ENCODE measurements at places on chromosomes 16 and 17. TPM values are rescaled to one million over a fixed set of nuclear protein-coding genes. Genes with fewer than 3 reads are reported as not detected.

DNA sequence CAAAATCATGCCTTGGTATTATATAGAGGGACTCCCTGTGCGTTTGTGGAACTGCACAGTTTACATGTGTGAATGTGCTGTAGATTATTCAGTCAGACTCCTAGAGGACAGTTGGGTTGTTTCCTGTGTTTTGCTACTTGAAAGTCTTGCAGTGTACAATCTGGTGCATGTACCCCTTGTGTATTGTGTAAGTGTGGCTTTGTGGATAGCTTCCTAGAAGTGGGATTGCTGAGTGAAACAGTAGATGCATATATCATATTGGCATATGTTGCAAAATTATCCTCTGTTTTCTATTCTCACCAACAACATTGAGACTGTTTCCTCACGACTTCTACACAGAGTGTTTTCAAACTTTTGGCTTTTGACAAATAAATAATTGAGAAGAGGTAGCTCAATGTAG, 263.7 kb downstream of the MAP2K6 start:
- H3K4me3 ChIP-seq: no peak overlapping the region
- DNase-seq: no peak
- no peaks in the 10 kb centered on the region for H3K27me3 ChIP-seq

The MARCHF10 gene
- not detected for total RNA-seq

The GLG1 gene
- 150 TPM for total RNA-seq

GRCh38 chr17:5561736-5562571, 22.4 kb downstream of the NLRP1 start:
- no peak for DNase-seq
- H3K4me1 ChIP-seq: peaks cover 5% of the 10 kb centered on the region
- H3K36me3 ChIP-seq: peaks cover 33% of the 10 kb centered on the region

GRCh38 chr17:65627891-65628643, 66.6 kb upstream of the AXIN2 start:
- H3K27ac ChIP-seq: no peak overlapping the region
- no peaks in the 10 kb centered on the region for H3K27me3 ChIP-seq
- no peaks in the 10 kb centered on the region for H3K36me3 ChIP-seq
- H3K4me3 ChIP-seq: no peak overlapping the region
- no peaks in the 10 kb centered on the region for H3K4me1 ChIP-seq

DNA sequence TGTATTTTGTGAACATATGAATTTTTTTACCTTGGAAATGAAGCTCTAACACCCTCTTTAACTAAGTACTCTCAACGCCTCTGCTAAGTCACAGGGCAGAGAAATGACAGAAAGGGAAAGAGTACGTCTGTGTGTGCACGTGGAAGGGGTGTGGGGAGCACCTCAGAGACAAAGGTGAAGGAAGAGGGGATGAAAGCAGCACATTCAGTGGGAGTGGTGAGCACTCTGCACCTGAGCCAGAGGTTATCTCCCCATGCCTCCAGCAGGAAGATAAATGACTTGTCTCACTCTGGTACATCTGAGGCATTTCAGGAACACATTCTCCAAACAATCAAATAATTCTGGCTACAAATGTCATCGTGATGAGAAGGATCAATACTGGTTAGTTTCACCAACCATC, 15.0 kb downstream of the GNA13 start:
- H3K27me3 ChIP-seq: no peaks in the 10 kb centered on the region
- DNase-seq: no peak
- H3K4me1 ChIP-seq: no peaks in the 10 kb centered on the region

- H3K36me3 ChIP-seq: no peaks in the 10 kb centered on the region
- no peak overlapping the region for H3K4me3 ChIP-seq
- peak; percentile 70 for DNase-seq
- peaks cover 10% of the 10 kb centered on the region for H3K4me1 ChIP-seq
- H3K27me3 ChIP-seq: no peaks in the 10 kb centered on the region
- peak overlapping the region; percentile 23 for H3K27ac ChIP-seq
Observed at GRCh38 chr17:65604070-65604469, 42.6 kb upstream of the AXIN2 start.

The CAPNS2 gene
- 3.2 TPM for total RNA-seq

- no peaks in the 10 kb centered on the region for H3K36me3 ChIP-seq
- no peak overlapping the region for H3K4me3 ChIP-seq
- no peaks in the 10 kb centered on the region for H3K4me1 ChIP-seq
- H3K27me3 ChIP-seq: no peaks in the 10 kb centered on the region
- H3K27ac ChIP-seq: no peak overlapping the region
Observed at GRCh38 chr16:66984892-66985311, 3.5 kb upstream of the CES4A start.

The PHOSPHO1 gene
- total RNA-seq: not detected

DNA sequence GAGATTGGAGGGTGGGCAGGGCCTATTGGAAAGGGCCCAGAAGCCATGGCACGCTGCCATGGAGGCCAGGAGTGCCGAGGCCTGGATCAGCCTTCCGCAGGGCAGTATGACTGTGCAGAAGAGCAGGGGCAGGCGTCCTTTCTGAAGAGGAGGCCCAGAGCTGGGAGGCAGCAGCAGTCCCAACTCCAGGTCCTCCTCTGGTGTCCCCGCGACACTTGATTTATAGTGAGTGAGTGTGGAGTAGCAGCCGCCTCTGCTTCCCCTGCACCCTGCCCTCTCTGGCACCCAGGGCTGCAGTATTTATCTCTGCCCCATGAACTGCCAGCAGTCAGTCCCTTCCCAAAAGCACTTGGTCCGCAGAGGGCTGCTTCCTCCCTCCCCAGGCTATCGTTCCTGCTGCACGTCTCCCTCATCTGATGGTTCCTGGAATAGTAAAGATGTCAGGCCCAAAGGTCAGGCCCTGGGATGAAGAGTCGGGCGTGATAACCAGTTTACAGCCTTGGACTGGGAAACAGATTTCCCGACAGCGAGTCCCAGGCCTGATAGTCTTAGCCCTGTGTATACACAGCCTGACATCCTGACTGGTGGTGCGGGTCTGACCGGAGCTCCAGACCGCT, 32.9 kb downstream of the PGS1 start:
- H3K27ac ChIP-seq: no peak overlapping the region
- H3K36me3 ChIP-seq: peaks cover 19% of the 10 kb centered on the region
- H3K4me1 ChIP-seq: peaks cover 25% of the 10 kb centered on the region
- H3K4me3 ChIP-seq: no peak overlapping the region
- no peaks in the 10 kb centered on the region for H3K27me3 ChIP-seq

The DHX58 gene
- 6.4 TPM for total RNA-seq

DNA sequence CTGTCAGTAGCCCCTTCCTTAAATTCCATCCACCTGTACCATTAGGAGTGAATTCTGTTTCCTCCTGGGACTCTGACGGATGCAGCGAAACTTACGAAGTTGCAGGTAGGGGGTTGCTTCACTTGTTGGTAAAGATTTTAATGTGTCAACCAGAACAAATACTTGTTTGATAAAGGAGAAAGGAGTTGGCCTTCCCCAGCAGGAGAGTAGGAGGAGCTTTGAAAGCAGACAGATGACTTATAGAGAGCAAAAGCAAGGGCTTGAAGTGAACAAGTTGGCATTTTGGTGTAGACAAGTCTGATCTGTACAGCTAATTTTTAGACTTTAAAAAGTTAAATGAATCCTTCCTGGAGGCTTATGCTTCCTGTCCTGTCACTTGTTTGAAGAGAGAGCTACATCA, 38.1 kb upstream of the PMFBP1 start:
- H3K27ac ChIP-seq: no peak overlapping the region
- peaks cover 2% of the 10 kb centered on the region for H3K27me3 ChIP-seq
- H3K4me1 ChIP-seq: no peaks in the 10 kb centered on the region

The MT1X gene
- 19.2 TPM for total RNA-seq

DNA sequence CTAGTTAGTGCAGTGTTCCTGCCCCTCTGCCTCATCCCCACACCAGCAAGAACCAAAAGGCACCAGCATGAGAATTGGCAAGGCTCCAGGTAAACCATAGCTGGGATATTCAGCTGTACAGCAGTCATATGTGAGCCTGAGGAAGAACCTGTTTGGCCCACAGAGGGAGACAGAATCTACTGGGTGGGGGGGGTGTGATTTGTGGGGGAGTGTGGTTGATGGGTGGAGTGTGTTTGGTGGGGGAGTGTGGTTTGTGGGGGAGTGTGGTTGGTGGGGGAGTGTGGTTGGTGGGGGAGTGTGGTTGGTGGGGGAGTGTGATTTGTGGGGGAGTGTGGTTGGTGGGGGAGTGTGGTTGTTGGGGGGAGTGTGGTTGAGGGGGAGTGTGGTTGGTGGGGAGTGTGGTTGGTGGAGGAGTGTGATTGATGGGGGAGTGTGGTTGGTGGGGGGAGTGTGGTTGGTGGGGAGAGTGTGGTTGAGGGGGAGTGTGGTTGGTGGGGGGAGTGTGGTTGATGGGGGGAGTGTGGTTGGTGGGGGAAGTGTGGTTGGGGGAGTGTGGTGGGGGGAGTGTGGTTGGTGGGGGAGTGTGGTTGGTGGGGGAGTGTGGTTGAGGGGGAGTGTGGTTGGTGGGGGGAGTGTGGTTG, 19.5 kb downstream of the MINK1 start:
- H3K4me3 ChIP-seq: no peak overlapping the region
- no peaks in the 10 kb centered on the region for H3K27me3 ChIP-seq
- H3K4me1 ChIP-seq: peaks cover 21% of the 10 kb centered on the region
- DNase-seq: peak; percentile 51
- H3K36me3 ChIP-seq: no peaks in the 10 kb centered on the region

DNA sequence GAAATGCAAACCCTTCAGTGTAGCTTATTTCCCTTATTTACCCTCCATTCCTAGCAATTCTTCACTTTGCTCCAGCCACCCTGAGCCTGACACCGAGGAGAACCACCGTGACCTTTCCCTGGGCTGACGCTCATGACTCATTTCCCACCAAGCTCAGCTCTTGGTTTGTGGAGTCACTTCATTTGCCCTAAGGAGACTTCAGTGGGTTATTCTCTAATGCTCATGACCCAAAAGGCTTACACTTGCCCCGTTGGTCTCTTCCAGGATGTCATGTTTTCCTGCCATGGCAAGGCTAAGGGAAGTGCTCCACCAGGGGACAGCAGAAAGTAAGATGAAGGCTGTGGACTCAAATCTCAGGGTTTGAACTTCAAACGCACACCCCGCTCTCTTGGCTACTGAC, 161.0 kb downstream of the CBLN1 start:
- DNase-seq: no peak
- no peak overlapping the region for H3K27ac ChIP-seq
- no peaks in the 10 kb centered on the region for H3K4me1 ChIP-seq
- no peak overlapping the region for H3K4me3 ChIP-seq
- no peaks in the 10 kb centered on the region for H3K36me3 ChIP-seq

- no peaks in the 10 kb centered on the region for H3K4me1 ChIP-seq
- H3K27ac ChIP-seq: no peak overlapping the region
- no peaks in the 10 kb centered on the region for H3K27me3 ChIP-seq
- DNase-seq: no peak
Observed at GRCh38 chr16:83917152-83918120, 18.5 kb downstream of the MLYCD start.

DNA sequence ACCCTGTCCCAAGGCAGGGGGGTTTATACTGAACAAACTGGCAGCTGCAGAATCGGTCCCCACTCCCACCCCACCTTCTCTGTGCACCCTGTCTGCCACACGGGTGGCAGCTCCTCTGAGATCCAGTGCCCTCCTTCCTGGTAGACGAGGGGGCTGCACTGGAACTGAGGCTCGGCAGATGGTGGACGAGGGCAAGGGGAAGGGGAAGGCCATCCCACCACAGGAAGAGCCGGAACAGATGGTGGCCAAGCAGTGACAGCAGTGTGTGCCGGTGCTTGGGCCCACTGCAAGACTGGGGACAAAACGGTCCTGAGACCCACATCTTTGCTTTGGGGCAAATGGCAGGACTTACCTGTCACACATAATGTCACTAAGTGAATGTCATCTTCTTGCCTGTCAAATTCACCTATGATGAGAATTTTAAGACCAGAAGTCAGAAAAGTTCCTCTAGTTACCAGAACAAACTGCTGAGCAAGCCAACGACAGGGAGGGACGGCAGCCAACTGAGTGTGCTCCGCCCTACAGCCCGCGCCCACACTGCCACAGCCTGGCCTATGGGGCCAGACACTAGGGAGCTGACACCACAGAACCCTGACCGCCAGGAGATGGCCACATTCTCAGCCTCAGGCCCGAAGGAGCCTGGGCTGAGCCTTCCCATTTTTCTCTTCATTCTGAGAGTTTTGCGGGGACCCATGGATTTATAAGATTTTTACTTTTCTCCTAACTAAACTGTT, 14.4 kb downstream of the NTAN1 start:
- no peak for DNase-seq
- no peak overlapping the region for H3K4me3 ChIP-seq
- no peaks in the 10 kb centered on the region for H3K27me3 ChIP-seq
- H3K4me1 ChIP-seq: no peaks in the 10 kb centered on the region

The ICAM2 gene
- 586 TPM for total RNA-seq

GRCh38 chr16:424623-425081, 797 bp upstream of the RAB11FIP3 start:
- peaks cover 27% of the 10 kb centered on the region for H3K4me1 ChIP-seq
- no peaks in the 10 kb centered on the region for H3K27me3 ChIP-seq
- H3K27ac ChIP-seq: peak overlapping the region; percentile 94
- DNase-seq: peak; percentile 43
- H3K4me3 ChIP-seq: peak overlapping the region; percentile 3
- no peaks in the 10 kb centered on the region for H3K36me3 ChIP-seq

Measured in endothelial cell of umbilical vein (primary cell).